Substantia nigra (tissue), 51 donors: ENCODE measurements at places on chromosomes 4 and X.

- no peak for DNase-seq
These were observed 67.5 kb downstream of the MGST2 start for GRCh38 chr4:139732991-139733570.

- no peak for DNase-seq
These were observed 93.0 kb downstream of the GEMIN8 start for GRCh38 chrX:13936521-13937225.

DNA sequence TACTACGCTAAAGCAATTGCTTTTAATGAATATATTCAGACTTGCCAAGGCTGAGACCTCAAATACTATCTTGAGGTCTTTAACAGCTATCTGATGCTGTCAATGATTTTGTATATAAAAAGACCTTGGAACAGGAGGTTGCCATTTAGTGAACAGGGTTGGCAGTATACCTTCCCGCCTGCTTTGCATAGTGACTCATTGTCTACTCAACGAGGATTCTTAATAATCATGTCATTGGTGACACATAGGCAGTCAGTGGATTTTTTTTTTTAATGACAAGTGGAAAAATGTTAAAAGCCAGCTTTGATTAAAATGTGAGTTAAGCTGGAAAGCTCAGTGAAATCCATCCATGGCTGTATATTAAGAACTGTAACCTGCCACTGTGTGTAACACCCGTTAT lies 164.0 kb downstream of the ASMT start:
- no peak for DNase-seq

- DNase-seq = no peak
These were observed 407.4 kb upstream of the AADAT start for GRCh38 chr4:170497112-170497511.

DNA sequence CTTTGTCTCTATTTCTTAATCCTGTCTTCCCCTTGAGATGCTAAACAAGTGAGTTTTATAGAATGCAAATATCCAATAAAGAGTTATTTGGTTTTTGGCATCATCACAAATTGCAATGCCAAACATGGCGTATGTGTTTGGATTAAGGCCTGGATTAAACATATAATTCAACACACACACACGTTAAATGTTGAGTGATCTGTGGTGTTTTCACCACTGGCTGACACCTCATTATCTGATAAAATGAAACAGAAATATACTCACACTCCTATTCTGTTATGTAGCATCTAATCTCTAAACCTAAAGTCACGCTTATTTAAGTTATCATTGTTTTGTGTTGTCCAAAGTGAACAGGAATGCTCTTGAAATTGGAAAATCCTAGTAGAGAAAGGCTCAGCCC lies 506.2 kb downstream of the FSTL5 start:
- DNase-seq = no peak

GRCh38 chr4:176588436-176588835 lies 204.3 kb downstream of the VEGFC start:
- no peak for DNase-seq

GRCh38 chr4:71400810-71401209 lies 62.0 kb downstream of the SLC4A4 start:
- no peak for DNase-seq

DNA sequence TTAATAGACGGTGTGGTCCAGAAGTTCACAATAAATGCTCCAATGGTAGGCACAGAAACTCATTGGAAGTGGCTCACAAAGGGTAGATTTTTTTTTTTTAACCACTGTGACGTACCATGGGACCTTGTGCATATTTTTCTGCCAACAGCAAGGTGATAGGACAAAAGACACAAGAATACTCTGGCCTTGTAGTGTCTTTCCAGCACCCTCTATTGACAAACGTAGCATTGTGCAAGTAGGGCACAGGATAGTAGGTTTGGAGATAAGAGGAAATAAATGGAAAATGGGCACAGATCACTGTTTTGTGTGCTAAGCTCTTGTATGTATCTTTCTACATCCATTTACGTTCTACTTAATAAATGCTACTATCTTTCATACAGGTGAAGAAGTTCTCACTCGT lies 2054.9 kb downstream of the PCDH7 start:
- no peak for DNase-seq

DNA sequence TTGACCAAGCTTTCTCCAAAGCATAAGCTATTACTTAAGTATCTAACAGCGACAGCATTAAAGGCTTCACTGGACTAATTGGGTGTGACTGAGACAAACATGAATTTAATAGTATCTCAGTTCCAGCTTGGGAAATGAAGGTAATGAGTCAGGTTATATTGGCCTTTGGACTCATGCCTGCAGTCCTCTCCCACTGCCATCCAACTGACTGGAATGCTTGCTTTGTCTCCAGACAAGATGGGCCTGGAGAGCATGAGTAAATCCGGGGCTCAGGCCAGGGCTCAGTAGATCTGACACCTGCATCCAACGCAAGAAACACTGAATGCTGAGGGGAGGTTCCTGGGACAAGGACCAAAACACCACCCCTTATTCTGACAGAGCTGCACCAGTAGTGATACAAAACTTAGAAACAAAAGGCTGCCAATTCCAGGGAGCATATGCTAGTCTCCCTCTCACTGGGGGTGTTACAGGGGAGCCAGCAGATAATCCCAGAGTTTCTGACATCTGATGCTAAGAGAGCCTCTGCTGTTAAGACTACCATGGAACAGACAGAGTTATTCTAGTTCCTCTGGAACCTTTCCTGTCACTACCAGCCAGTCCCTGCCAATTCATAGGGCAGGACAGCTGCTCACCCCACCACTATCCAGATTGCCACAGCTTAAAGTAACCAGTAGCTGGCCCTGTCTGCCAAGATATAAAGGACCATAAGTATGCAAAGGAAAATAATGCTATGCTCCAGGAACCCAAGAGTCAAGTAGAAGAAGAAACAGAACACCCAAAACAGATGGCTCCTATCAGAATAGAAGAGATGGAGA lies 293.8 kb downstream of the IQCM start:
- no peak for DNase-seq

DNA sequence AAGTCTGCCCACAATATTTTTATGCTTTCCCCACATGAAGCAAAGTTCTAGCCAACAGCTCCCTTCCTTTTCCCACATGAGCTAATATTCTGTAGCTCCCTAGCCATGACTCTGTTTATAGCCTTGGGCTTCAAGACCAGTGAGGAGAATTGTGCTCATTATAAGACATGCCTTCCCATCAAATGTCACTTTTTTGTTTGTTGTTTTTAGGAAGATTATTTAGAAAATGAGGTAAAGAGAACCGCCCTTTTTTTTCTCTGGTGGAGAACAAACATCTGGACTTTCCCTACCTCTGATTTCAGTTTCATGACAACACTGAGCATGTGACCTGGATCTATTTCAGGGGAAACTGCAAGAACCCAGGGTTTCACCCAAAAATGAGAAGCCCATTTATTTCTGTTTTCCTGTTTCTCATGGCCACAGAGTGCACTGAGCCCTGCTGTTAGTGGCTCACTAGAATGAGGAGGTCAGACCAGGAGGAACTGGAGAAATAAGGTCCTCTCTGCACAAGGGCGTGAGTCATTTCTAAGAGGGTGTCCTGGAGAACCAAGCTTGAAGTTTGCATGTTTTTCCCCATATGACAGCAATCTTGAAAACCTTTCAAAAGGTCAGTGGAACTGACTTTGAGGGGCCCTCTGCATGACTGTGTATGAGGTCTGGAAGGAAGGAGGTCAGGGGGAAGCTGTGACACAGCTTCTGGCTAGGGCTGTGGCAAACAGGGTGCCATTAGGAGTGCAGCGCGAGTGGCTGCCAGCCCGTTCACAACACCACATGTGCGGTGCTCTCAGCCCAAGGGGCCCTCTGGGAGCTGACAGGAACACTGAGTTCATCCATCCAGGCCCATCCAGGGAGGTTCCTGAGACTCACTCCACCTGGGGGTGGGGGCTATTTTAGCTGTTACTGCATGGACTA lies 55.2 kb downstream of the CHST7 start:
- DNase-seq = no peak

DNA sequence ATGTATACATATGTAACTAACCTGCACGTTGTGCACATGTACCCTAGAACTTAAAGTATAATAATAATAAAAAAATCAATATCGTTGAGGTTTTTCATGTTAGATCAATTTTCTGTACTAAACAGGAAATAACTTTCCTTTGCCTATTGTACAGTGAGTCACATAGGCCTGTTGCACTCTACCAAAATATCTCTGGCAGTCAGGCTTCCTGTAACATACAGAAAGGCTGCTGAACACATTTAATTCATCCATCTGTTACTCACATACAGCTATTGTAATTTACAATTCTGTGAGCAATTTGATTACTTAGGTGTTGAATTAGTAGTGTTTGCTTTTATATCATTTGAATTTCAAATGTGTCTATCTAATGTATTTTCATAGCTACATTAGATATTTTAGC lies 427.8 kb downstream of the TMA16 start:
- no peak for DNase-seq

GRCh38 chr4:140326395-140326993 lies 47.0 kb upstream of the SCOC start:
- DNase-seq = no peak

DNA sequence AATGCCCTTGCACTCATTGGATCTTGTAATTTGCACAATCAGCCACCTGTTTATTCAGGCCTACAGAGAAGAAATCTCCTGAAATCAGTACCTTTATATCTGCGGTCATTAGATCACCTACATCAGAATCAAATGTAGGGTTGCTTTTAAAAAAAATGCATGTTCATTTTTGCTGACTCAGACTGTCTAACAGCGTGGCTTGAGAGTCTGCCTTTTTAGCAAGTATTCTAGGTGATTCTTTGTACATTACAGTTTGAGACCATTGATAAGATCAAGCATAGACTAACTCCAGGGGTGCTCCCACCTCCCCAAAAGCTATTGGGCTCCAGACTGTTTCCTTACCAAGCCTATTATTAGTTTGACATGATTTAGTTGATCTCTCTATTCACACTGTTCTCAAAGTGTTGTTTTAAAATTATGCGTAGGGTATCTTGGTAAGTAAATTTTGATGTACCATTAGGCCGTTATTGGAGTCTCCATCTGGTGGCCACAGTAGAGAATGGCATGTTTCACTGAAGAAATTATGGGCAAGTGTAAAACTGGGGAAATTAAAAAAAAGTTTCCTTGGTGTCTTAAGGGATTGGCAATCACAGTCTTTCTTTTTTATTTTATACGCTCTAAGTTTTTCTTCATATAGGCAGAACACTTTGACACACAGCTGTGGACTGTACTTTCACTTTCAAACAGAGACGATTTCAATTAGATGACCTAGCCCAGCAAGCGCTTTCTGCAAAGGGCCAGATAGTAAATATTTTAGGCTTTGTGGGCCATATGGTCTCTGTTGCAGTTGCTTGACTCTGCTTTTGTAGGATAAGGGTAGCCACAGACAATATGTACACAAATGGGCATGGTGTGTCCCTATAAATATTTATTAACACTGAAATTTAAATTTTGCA lies 33.7 kb upstream of the MSL3 start:
- no peak for DNase-seq

DNA sequence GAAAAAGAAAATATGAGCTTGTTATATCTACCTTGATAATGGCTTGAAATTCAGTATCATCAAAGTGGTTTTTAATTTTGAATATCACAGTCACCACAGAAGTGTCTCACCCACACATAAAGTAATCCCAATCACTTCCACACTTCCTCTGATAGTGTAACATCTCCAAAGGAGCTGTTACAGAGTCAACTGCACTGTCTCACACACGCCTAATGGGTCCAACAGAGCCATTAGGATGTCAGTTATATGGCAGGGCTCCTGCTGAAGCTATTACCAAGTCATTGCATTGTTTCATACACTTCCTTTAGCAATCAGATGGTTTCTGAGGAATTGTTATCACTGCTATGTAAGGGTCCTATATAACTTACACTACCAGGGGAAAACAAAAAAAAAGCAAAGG lies 432.1 kb upstream of the TEX13C start:
- no peak for DNase-seq

- DNase-seq = no peak
These were observed 657.4 kb downstream of the SPRY1 start for GRCh38 chr4:124053872-124054538.

DNA sequence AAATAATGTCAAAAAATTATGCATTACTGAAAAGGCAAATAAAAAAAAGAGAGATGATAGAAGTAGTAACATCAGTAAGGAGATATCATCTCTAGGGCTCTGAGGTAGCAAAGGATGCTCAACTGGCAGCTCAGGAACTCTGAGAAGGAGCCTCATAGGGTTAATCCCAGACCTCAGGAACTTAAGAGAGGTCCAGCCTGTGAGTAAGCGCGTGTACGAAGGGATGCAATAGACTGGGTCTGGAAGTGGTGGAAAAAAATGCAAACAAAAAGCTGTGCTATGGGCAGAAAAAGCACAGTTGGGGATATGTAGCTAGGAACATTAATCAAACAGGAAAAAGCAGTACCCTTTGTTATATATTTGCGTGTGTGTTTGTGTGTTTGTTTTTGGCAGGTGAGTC lies 282.0 kb downstream of the GALNTL6 start:
- no peak for DNase-seq

DNA sequence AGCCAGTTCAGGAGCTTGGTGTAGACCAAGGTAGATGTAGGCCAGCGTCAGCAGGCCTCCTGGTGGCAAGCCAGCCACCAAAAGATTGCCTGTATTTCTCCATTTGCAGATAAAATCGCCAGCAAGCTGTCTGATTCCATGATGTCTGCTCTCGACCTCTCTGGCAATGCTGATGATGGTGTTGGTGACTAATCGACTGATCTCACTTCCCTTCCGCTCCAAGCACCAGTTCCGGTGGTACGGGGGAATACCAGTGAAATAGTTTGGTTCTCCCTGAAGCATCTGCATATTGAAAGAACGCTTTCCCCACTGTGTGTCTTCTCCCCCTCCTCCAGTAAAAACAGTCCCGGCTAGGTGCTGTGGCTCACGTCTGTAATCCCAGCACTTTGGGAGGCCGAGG lies 30.4 kb downstream of the GNL3L start:
- DNase-seq = no peak

GRCh38 chr4:155966171-155966570 lies 12.5 kb upstream of the CTSO start:
- DNase-seq = no peak

DNA sequence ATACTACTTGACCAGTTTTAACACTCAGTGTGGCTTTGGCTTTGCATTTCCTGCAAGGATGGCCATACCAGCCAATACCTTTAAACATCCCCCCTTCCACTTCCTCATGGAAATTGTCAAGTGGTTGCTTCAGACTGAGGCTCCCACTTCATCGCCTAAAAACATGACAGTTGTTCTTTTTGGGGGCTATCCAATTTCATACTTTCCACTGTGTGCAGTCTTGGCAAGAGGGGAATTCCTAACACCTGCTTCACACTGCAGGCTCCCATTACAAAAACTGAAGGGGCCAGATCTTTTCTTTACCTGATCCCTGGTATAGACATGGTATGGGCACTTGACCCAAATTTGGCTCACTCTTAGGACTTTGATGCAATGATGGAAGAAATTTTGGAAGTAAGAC lies 28.5 kb upstream of the TSR2 start:
- no peak for DNase-seq

- no peak for DNase-seq
These were observed 103.3 kb upstream of the KIT start for GRCh38 chr4:54554339-54554990.

- no peak for DNase-seq
These were observed 78.3 kb upstream of the UNC5C start for GRCh38 chr4:95627024-95627605.

- DNase-seq = no peak
These were observed 32.3 kb downstream of the RASL11B start for GRCh38 chr4:52894443-52894842.
